ENCODE measurements at places on chromosomes 13 and 19. TPM values are rescaled to one million over a fixed set of nuclear protein-coding genes. Genes with fewer than 3 reads are reported as not detected.

- DNase-seq = no peak
Observed at GRCh38 chr13:44395976-44396694, 22.5 kb downstream of the SERP2 start.

GRCh38 chr13:97120346-97120745 is 101.8 kb upstream of the MBNL2 start:
- no peak for DNase-seq

GRCh38 chr13:71853725-71854124 is 13.3 kb downstream of the DACH1 start:
- no peak for DNase-seq

RELB gene
- 40.9 TPM for total RNA-seq

RAX2 gene
- not detected for total RNA-seq

All from left colon (tissue), 2 donors.